ENCODE measurements at places on chromosomes 2 and 18.
A peak's percentile ranks its signal among the peaks of the same experiment; 100 is the strongest.

DNA sequence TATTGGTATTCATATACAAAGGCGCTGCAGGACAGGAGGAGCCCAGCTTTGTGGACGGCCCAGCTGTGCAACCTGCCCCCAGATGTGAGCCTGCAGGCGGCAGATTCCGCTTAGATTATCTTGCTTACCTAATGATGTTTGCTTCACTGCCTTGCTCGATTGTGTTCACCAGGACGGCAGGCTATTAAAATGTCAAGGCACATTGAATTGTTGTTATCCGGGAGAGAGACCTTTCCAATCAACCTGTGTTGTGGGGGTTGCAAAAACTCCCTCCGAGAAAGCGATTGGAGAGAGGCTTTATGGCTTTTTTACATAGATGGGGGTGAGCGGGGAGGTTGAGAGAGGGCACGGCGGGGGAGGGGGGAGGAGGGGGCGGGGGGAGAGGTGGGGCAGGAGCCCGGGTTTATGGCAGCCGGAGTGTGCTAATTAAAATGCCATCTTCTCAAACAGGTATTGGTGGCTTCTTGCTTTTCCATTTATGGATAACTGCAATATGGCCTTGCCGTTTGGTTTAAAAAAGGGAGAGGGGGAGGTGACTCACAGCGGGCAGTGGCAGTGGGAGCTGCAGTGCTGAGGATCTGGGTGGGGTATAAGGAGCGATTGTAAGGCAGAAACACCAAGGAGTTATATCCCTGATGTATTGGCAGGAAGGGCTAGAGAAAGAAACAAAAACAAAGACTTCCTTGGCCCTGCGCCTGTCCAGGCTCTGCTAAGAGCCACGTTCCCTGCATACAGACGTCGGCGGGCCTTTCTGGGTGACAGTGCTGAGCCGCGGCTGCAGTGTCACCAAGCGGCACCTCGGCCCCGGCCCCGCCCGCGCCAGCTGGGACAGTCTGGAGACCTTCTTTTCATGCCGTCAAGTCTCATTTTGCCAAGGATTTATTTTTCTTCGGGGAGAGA lies 97.2 kb downstream of the INSIG2 start:
- DNase-seq, result peak; percentile 68

DNA sequence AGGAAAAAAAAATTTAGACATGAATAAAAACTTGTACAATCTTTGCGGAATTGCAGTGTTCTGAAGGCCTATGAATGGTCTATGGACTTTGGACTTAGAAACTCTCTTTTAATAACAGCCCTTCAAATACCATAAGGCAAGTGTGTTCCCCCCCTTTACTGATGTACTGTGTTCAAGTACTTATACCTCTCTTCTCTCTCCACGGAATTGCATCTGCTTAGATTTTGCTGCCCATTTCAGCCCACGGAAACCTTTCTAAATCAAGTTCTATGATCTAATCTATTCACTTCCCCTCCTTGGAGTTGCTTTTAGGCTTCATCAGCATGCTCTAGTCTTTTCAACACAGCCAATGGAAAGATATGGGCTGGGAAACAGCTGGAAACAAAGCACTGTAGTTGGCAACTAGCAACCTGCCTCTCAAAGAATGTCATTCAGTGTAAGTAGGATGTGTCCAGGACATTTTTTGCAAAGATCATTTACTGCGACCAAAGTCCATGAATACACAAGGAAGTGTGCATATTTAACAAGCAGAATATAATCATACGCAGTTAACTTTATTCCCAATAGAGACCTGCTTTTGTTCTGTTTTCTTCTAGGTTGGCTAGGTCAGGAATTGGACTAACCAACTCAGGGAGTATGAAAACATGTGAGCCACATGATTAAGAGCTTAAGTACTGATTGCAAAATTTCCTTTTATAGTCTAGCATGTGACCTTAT lies 58.0 kb downstream of the SLC40A1 start:
- DNase-seq, result no peak

GRCh38 chr2:170495896-170496295 lies 219.2 kb upstream of the SP5 start:
- DNase-seq, result no peak

GRCh38 chr18:45997700-45998151 lies 30.6 kb upstream of the EPG5 start:
- peak; percentile 39 for DNase-seq

DNA sequence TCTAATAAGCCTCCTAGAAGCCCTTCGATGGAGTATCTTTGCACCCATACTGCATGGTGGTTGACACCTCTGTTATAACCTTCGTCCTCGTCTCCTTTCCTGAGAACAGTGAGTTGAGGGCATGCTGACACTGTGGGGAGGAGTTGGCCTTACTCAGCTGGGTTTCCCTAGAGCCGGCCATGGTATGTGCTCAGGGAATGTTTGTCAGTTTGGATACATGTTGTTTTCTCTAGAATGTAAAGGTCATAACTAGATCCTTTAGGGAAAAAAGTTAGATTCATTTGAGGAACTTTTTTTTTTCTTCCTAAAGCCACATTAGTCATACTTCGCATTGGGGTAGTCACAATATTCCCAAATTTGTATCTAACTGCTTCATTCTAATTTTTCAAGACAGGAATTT lies 106.0 kb upstream of the FOSL2 start:
- no peak for DNase-seq

GRCh38 chr2:220348206-220348605 lies 720.8 kb downstream of the SLC4A3 start:
- no peak for DNase-seq

- DNase-seq, result no peak
Measured at GRCh38 chr2:48227617-48228344, 302.2 kb upstream of the STON1 start.

- no peak for DNase-seq
Measured at GRCh38 chr2:44102790-44103562, 65.7 kb upstream of the PPM1B start.

- DNase-seq, result no peak
Measured at GRCh38 chr2:40466332-40466906, 14.5 kb upstream of the SLC8A1 start.

- DNase-seq, result no peak
Measured at GRCh38 chr18:38957736-38958135, 1392.1 kb upstream of the CELF4 start.

DNA sequence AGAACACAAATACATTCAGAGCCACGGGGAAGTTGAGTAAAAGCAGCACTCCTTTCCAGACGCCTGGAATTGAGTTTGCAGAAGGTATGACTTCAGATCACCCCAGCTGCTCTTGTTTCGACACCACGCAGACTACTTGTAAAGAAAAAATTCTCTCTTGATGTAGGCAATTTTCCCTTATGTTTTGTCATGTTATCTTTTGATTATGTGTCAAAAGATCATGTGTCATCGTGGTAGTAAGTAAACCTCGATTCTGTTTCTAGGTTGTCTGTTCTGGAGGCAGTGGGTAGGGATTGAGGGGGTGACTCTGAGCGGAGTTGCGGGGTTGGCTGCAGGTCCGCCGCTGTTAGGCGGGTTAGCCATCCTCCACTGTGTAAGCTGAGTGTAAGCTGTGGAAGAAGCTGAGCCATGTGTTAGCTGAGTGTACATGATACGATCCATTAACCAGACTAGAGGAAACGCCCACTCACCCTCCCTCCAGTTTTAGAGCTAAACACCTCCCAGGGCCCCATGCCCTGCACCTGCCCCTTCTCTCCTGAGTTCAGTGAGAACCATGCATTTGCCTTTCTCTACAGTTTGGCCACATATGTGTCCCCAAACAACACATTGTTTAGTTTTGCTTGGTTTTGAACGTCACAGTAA lies 181.8 kb downstream of the SNTG2 start:
- peak; percentile 30 for DNase-seq

GRCh38 chr2:211132573-211132972 lies 576.2 kb downstream of the CPS1 start:
- no peak for DNase-seq

DNA sequence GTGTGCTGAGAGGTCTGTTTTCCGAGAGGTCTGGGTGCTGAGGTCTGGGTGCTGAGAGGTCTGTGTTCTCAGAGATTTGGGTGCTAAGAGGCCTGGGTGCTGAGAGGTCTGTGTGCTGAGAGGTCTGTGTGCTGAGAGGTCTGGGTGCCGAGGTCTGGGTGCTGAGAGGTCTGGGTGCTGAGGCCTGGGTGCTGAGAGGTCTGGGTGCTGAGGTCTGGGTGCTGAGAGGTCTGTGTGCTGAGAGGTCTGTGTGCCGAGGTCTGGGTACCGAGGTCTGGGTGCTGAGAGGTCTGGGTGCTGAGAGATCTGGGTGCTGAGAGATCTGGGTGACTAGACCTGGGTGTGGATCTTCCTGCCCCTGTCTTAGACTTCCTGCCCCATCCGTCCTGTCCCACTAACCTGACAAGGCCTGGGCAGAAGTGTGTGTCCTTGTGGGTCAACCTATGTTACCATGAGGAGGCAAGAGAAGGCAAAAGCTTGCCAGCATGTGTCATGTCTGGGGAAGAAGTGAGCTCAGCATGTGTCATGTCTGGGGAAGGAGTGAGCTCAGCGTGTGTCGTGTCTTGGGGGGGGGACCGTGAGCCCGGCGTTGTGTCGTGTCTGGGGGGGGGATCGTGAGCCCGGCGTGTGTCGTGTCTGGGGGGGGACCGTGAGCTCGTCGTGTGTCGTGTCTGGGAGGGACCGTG lies 69.3 kb downstream of the KCNG2 start:
- no peak for DNase-seq

- no peak for DNase-seq
Measured at GRCh38 chr2:232457121-232458011, 1.4 kb downstream of the ALPI start.

DNA sequence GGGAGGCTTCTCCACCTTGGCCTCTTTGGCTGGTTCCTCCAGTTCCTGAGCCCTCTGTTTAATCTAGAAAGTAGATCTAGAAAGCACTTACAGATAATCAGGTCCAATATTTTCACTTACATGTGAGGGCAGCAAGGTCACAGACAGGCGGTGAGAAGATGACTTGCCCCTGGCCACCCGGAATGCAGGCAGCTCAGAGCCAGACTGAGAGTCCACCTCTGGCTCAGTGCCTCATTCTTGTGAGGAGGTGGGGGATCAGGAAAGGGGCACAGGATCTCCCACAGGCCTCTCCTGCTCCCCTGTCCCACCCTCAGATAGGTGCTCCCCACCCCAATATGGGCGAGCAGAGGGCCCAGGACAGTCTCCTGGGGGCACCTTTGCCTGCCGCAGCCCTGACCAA lies 5.8 kb downstream of the WNT6 start:
- no peak for DNase-seq

DNA sequence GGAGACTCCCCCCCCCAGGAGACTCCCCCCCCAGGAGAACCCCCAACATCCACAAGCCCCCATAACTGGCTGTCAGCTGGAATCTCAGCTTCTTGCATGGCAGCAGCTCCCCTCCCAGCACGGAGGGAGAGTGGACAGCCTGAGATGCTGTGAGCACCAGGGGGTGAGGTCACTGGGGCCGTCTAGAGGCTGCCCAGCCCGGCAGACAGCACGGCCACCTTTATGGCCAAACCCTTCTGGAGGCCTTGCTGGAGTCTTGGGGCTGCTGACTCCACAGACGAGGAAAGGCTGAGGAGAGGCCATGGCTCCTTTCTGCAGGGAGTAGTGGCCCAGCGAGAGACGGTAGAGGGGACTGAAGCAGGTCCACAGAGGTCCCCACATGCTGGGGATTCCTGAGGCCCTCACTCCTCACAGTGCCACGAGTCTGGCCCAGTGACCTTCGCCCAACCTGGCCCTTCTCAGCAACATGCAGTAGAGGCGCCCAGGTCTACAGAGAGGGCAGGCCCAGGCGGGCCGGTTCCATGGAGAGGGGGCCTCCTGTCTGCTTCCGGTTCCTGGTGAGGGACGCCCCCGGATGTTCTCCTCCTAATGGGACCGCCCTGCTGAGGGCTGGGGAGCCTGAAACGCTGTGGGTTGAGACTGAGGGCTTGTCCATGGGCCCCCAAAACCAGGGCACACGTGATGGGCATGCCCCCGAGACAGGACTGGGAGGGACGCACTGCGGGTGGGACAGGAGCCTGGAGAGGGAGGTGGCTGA lies 122.6 kb upstream of the CTDP1 start:
- DNase-seq, result no peak

- no peak for DNase-seq
Measured at GRCh38 chr2:182666674-182667314, 49.3 kb upstream of the DNAJC10 start.

- no peak for DNase-seq
Measured at GRCh38 chr2:47056374-47056773, 98.7 kb downstream of the STPG4 start.

- peak; percentile 12 for DNase-seq
Measured at GRCh38 chr2:190563109-190563508, 28.6 kb upstream of the NEMP2 start.

DNA sequence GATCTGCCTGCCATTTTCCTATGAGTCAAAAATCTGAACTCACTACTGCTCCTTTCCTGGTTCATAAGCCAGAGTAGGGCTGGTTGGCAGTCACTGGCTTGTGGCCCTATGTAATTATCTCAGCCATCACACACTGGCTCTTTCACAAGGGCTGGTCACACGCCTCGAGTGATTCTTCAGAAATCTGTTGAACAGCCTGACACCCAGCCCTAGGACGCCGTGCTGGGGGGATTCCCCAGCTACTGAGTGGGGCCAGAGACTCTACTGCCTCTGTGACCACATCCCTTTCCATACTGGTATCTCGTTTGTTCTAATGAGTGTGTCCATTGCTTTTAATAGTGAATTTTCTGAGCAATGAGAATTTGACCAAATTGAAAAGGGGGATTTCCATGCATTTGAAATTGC lies 45.8 kb upstream of the RBM44 start:
- DNase-seq, result peak; percentile 49

- DNase-seq, result no peak
Measured at GRCh38 chr2:44560941-44561340, 199.2 kb downstream of the CAMKMT start.

DNA sequence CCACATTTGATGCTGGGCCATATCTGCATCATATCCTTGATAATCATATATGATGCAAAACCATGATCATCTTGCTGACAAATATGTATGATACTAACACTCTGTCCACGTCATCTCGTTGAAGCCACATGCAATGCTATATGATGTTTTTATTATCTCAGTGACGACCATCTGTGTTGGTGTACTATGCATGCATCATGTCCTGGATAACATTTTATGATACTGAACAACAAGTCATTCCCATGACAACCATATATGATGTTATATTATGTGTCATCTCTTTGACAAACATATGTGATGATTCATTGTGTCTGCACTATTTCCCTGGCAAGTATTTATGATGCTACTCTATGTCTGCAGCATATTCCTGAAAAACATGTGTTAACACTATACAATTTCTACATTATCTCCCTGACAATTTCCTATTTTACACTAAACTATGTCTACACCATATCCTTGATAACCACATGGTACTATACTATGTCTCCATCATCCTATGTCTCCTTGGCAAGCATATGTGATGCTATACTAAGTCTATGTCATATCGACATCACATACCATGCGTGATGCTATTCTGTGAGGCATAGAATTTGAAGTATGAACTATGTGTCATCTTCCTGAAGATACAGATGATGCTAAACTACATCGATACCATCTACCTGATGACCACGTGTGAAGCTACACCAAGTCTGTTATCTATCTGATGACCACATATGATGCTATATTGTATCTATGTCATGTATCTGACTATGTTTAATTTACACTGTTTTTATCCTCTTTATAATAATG lies 37.0 kb downstream of the DAW1 start:
- no peak for DNase-seq

- no peak for DNase-seq
Measured at GRCh38 chr2:3282056-3282998, 95.3 kb downstream of the EIPR1 start.

GRCh38 chr18:77906103-77906892 lies 656.6 kb downstream of the GALR1 start:
- no peak for DNase-seq

- no peak for DNase-seq
Measured at GRCh38 chr2:64952511-64953482, 36.4 kb upstream of the SLC1A4 start.

Data from activated naive CD8-positive, alpha-beta T cell treated with anti-CD3 and anti-CD28 coated beads, Interleukin-2, amount 50 U/mL, for 24 hours (primary cell).